ENCODE measurements at places on chromosomes 2 and 18.

DNA sequence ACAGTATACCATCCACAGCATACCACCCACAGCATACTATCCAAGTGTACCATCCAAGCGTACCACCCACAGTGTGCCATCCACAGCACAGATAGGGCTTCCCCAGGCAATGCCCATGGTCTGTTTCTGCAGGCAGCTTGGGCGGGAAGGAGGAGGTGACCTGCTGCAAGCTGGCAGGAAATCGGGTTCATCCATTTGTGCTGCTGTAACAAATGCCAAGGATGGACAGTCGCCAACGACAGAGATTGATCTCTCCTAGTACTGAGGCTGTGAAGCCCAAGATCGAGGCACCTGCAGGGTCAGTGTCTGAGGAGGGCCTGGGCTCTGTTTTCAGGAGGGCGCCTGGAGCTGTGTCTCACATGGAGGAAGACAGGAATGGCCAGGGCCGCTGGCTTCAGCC, 93.6 kb upstream of the SNTG2 start:
- no peak for DNase-seq

GRCh38 chr2:32775954-32776353, 148.1 kb downstream of the TTC27 start:
- no peak for DNase-seq

DNA sequence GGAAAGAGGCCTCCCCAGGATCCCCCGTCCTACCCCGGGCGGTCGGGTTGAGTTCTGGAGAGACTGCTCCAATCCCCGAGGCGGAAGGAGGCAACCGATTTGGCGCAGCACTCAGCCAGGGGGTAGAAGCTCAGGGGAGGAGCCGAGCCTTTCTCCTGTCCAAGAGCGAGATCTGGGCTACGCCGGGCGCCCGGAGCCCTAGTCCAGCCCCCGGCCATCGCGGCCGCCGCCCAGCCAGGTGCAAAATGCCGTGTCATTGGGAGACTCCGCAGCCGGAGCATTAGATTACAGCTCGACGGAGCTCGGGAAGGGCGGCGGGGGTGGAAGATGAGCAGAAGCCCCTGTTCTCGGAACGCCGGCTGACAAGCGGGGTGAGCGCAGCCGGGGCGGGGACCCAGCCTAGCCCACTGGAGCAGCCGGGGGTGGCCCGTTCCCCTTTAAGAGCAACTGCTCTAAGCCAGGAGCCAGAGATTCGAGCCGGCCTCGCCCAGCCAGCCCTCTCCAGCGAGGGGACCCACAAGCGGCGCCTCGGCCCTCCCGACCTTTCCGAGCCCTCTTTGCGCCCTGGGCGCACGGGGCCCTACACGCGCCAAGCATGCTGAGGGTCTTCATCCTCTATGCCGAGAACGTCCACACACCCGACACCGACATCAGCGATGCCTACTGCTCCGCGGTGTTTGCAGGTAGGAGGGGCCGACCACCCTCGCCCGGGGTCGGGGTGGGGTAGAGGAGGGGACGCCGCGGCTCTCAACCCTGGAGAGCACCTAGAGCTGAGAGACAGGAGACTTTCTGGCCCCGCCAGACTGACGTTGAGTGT, at the start of gene DYSF:
TSS of gene DYSF (plus strand) at position 158 of the 817 bp plus-strand sequence.
- peak; percentile 33 for DNase-seq

DNA sequence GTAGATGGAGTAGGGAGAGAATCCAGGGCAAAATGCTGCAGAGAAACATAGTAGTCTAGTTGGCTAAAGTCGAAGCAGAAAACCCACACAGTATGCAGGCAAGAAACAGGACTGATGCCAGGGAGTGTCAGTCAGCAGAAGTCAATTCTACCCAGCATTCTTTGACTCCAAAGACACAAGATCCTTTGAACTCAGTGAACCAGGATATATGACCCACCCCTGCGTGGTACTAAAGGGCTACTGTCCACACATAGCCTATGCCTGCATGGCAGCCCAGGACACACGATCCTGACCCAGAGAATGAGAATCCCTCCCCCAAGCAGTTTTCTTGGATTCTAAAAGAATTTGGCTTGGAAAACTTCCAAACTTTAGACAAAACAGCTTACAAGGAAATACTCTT, 42.5 kb downstream of the ALK start:
- no peak for DNase-seq

DNA sequence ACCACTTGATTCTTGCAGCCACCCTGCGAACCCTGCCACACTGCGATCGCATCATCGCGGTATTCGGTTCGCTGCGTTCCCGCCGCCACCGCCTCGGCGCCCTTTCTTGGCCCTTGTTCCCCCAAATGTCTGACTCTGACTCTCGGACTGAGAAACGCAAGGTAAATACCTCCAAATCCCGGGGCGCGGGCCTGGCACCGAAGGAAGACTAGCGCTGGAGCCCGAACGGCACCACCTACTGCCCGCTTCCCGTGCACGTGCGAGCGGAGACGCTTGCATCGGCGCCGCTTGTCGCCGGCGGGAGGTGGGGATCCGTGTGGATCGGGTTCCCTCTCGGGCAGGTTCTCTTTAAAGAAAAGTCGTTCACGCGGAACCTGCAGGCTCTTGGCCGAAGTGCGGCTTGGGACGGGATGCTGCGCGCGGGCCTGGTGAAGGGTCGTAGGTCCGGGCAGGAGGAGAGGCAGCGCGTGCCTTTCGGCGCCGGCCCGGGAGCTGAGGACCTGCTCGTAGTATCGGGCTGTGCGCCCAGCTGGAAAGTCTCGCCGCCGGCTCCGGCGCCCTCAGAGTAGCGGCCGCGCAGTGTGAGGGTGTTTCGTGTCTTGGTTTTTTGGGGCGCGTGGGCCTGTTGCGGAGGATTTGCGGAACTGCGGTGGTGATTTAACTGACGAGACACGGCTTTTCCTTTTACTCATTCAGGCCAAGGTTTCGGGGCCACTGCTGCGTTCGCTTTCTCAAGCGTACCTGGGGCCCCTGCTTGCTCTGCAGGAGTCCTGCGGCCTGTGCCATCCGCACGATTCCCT, 514 bp downstream of the BCL2L11 start:
- peak; percentile 61 for DNase-seq

All from common myeloid progenitor, CD34-positive (primary cell).